ENCODE measurements at places on chromosomes 2 and 18. TPM values are rescaled to one million over a fixed set of nuclear protein-coding genes. Genes with fewer than 3 reads are reported as not detected.

- no peaks in the 10 kb centered on the region for H3K36me3 ChIP-seq
- DNase-seq, result peak; percentile 33
- H3K4me3 ChIP-seq, result no peak overlapping the region
- H3K4me1 ChIP-seq, result no peaks in the 10 kb centered on the region
- H3K27ac ChIP-seq, result no peak overlapping the region
These were observed 32.0 kb upstream of the SKOR2 start for GRCh38 chr18:47283476-47283875.

DNA sequence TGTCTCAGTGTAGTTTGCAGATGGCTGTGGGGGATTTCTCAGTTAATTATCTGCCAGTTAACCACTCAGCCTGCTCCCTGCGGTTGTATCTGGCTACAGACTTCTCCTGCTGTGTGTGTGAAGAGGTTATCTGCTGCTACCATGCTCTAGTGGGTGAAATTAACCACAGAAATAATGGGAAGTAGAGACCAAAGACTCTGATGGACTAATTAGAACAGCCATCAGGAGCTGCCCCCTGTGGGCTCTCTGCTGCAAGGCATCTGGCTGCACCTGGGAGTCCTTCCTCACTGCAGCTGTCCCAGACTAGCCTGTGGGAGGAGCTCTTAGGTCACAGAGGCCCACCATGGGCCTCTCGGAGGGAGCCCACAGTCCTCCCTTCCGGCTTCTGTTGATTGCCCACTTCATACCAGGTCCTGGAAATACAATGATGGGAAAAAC lies 66.6 kb downstream of the CTIF start:
- peak; percentile 43 for DNase-seq
- H3K27ac ChIP-seq, result no peak overlapping the region
- H3K27me3 ChIP-seq, result no peaks in the 10 kb centered on the region
- H3K4me3 ChIP-seq, result no peak overlapping the region
- H3K36me3 ChIP-seq, result no peaks in the 10 kb centered on the region

- H3K27me3 ChIP-seq, result peaks cover 17% of the 10 kb centered on the region
- H3K4me1 ChIP-seq, result peaks cover 9% of the 10 kb centered on the region
- peak; percentile 52 for DNase-seq
- no peak overlapping the region for H3K4me3 ChIP-seq
These were observed 3.7 kb downstream of the ALKAL2 start for GRCh38 chr2:283996-284794.

- peaks cover 5% of the 10 kb centered on the region for H3K4me1 ChIP-seq
- H3K36me3 ChIP-seq, result no peaks in the 10 kb centered on the region
- H3K4me3 ChIP-seq, result no peak overlapping the region
- no peaks in the 10 kb centered on the region for H3K27me3 ChIP-seq
These were observed 64.1 kb downstream of the PTPN4 start for GRCh38 chr2:119823734-119824334.

DNA sequence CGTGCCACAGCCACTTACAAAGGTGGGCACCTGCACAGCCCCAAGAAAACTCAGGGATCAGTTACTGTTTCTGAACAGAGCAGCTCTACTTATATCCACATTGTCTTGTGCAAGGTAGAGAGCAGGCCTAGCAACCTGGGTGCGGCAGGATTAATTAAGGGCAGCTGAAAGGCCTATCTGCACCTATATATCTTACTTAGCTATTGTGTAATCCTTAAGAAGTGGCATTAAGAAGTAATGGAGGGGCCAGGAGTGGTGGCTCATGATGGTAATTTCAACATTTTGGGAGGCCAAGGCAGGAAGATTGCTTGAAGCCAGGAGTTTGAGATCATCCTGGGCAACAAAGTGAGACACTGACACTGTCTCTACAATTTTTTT lies 12.8 kb upstream of the ARL5A start:
- H3K27ac ChIP-seq, result no peak overlapping the region
- DNase-seq, result no peak
- H3K4me1 ChIP-seq, result no peaks in the 10 kb centered on the region
- no peaks in the 10 kb centered on the region for H3K36me3 ChIP-seq
- no peak overlapping the region for H3K4me3 ChIP-seq

STAM2 gene
- 55.0 TPM for total RNA-seq

ATG9A gene
- total RNA-seq, result 35.1 TPM

Data from IMR-90 (cell line).